GM06990 (cell line): ENCODE measurements at places on chromosomes 13 and 19.

DNA sequence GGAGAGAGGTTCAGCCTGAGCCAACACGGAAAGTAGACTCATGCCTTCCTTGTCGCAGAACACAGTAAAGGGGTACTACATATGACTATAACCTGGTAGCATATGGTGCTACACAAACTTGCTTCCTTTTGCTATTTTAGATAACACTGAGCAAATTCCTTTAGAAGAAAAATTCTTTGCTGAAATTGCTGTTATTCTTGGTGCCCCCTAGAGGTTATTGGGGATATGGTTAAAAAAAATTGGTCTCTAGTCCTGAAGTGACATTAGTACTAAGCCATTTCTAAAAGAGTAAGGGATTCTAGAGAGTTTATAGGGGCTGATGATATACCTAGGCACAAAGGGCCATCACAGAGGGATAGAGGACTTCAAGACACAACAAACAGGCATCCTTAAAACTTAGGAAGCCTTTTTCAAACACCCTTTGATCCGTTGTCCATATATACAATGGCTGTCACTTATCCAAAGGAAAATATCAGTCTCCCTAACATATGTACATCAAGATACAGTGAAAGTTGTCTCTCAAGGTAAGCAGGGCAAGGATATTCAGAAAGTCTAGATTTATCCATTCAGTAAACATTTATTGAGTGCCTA is 13.9 kb upstream of the HS6ST3 start:
- no peak for DNase-seq

GRCh38 chr19:44993526-44993925 is 7.7 kb upstream of the RELB start:
- DNase-seq = no peak

DNA sequence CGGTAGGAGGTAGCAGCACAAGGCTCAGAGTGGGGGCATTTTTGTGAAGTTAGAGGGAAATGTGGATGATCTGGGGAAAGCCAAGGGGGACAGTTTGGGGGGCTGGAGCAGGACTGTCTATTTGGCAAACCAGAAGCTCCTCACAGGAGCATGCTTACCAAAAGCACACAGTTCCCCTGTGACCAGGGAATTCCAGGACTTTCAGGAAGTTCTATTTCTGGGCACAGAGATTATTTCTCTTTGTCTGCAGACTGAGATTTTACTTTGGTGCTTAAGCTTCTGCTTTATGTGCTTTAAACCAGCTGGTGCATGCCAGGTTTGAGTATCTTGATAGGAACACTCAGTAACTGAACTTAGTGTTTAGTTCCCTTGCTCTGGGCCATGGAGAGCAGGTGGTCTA is 525.3 kb downstream of the DIAPH3 start:
- DNase-seq = no peak

DNA sequence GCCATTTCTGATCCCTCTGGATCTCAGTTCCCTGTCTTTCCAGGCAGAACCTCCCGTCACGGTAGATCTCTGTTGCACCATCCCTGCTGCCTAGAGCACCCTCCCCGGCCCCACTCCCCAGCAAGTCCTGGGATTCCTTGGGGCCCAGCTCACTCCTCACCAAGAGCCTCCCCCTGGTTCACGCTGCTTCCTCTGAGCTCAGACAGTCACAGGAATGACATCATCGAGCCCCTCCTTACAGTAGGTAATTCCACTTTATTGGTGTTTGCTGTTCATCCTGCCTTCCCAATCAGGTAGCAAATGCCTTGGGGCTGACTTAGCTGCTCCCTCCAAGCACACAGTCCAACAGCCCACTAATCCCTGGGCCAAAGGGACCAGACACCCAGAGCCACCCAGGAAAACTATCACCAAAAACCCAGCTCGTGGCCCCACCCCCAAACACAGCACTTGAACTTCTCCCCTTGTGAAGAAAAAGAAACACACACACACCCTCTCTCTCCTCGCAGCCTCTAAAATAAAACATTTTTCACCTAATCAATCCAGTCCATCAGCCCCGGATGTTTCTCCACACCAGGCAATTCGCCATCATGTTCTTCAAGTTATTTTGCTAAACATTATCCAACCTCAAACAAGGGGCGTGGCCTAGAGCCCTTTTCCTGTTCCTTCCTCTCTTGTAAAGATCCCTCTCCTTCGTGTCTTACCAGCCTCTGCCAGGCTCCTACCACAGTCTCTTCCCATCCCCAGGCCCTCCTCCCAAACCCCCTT is 2.5 kb downstream of the NAPA start:
- DNase-seq = no peak

GRCh38 chr13:79995334-79995733 is 345.6 kb downstream of the SPRY2 start:
- no peak for DNase-seq

GRCh38 chr13:110506859-110507566 is 54.5 kb downstream of the RAB20 start:
- no peak for DNase-seq

- DNase-seq = no peak
Measured at GRCh38 chr19:3274942-3275582, 50.6 kb downstream of the CELF5 start.

DNA sequence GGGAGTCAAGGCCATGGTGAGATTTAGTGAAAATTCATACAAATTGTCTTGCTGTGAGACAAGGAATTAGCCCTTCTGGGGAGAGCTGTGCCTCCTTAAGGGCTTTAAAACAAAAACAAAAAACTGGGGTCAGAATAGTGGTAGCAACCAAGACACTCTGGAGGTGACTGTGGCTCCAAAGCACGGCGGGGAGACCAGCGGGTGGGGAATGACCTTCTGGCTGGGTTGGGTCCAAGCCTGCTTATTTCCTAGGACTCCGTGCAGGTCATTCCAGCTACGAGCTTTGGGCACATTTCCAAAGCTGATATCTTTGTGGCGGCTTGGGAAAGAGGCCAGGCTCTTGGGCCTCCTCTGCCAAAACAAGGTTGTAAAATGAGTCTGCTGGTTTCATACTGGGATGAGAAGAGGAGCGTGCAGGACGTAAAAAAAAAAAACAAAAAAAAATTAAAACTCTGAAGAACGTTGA is 348.3 kb downstream of the UQCRFS1 start:
- DNase-seq = no peak

GRCh38 chr19:10861103-10861651 is 10.2 kb upstream of the CARM1 start:
- no peak for DNase-seq

GRCh38 chr13:21010621-21011020 is 50.8 kb downstream of the LATS2 start:
- DNase-seq = no peak

GRCh38 chr13:99158846-99159245 is 41.8 kb upstream of the UBAC2 start:
- no peak for DNase-seq

GRCh38 chr19:33206261-33207039 is 12.3 kb downstream of the LRP3 start:
- DNase-seq = no peak

DNA sequence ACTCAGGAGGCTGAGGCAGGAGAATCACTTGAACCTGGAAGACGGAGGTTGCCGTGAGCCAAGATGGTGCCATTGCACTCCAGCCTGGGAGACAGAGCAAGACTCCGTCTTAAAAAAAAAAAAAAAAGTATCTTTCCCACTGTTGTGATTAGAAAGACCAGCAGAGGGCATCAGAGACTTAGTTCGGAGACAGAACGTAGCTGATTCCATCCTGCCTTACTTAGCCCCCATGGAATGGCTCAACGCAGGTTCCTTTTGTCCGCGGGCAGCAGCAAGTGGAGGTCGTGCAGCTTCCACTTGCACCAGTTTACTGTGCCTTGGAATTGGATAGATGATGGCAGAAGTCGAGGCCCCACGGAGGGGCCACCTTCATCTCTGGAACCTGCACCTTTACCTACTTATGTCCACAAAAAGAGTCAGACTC is 8.1 kb downstream of the TIMM29 start:
- DNase-seq = peak; percentile 61

DNA sequence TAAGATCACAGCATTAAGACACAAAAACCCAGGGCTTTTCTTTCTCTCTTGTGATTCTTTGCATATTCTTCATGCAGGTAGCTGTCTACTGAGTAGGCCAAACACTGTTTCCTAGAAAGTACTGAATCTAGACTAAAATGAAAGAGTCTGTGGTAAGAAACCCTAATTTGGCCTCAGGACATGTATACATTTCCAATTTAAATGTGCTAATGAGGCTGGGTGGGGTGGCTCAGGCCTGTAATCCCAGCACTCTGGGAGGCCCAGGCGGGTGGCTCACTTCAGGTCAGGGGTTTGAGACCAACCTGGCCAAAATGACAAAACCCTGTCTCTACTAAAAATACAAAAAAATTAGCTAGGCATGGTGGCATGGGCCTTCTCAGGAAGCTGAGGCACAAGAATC is 57.8 kb downstream of the MYCBP2 start:
- no peak for DNase-seq

DNA sequence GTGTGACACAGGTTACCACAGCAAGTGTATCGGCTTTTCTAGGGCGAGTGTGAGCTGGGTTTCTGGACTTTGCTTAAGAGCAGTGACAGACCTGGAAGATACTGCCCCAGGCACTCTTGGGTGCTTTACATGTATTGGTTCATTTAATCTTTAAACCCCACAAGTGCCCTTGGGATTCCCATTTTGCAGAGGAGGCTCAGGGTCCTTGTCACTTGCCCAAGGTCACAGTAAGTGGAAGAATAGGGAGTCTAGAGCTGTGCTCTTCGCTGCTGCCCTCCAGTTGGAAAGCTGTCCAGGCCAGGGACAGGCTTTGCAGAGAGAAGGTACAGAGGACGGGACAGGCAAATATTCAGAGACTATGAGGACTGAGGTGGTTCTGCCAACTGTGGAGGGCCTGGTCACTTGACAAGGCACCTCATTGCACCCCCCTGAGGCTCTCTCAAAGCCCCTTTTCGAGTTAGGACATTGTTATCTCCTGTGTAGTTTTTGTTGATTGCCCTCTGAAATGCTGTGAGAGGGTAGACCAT is 42.4 kb downstream of the BBC3 start:
- no peak for DNase-seq

GRCh38 chr19:7920519-7921301 is 572 bp downstream of the SNAPC2 start:
- peak; percentile 95 for DNase-seq

DNA sequence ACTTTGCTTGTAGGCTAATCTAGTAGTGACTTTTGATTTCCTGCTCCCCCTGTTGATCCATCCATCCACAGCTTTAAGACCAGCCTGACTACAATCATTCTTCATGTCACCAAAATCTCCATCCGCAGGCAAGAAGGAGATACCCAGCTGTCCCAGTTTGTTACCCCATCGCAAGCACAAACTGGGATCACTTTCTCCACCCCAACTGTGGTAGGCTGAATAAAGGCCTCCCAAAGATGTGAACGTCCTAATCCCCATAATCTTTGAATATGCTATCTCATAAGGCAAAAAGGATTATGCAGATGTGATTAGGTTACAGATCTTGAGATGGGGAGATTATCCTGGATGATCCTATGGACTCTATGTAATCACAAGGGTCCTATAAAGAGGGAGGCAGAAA is 202.0 kb downstream of the ENOX1 start:
- DNase-seq = no peak

DNA sequence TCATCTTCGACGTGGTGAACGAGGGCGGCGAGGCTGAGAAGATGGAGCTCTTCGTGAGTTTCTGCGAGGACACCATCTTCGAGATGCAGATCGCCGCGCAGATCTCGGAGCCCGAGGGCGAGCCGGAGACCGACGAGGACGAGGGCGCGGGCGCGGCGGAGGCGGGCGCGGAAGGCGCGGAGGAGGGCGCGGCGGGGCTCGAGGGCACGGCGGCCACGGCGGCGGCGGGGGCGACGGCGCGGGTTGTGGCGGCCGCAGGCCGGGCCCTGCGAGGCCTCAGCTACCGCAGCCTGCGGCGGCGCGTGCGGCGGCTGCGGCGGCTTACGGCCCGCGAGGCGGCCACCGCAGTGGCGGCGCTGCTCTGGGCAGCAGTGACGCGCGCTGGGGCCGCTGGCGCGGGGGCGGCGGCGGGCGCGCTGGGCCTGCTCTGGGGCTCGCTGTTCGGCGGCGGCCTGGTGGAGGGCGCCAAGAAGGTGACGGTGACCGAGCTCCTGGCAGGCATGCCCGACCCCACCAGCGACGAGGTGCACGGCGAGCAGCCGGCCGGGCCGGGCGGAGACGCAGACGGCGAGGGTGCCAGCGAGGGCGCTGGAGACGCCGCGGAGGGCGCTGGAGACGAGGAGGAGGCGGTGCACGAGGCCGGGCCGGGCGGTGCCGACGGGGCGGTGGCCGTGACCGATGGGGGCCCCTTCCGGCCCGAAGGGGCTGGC is 52.6 kb downstream of the MAP4K1 start:
- peak; percentile 55 for DNase-seq

DNA sequence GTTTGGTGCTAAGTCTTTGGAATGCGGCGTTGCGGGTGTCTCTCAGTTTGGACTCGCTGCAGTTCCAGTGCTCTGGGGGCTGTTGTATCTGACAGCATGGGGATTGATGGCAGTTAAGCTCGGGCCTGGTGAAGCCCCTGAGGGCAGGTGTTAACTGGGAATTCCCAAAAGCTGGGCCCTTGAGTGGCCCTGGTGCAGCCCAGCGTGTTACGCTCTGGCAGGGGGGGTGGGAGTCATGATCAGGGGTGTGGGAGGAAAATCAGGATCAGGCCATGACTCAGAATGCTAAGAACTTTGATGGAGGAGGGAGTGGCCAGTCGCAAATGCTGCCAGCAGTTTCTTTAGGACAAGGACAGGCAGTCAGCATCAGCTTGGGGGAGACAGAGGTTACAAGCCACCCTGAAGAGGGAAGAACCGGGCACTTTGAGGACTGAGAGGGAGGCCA is 19.6 kb downstream of the AP2A1 start:
- no peak for DNase-seq

DNA sequence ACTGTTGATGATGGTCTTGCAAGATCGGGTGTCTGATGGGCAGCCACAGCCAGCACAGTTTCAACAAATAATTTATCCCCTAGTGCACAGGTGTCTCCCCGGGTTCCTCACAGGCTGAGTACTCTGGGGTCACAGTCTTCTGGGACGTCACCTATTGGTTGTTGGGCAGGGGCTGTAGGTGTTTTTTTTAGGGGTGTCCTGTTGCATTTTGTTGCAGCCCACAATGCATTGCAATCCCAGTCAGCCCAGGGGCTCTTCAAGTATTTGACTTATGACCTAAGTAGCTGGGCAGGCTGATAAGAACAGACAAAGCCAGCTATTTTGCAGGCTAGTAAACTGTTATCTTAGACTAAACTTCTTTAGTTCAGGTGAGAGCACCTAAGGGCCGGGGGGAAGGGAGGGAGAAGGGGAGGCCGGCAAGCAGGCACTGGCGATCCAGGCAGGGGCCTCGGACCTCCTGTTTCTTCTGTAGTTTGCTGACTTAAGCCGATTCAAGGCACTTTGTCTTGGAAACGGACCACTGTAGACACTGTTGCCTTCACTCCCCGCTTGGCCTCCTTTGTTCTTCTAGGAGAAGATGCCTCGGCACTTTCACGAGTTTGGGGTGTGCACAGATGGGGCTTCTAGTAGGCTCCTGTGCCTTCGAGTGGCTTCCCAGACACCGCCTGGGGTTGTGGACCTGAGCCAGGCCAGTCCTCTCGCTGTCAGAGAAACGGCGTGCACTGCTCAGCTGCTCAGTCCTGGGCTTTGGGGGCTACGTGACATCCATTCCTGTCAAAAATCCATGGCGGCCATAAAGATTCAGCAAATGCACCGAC is 33.9 kb upstream of the GRTP1 start:
- no peak for DNase-seq
